ENCODE measurements at places on chromosomes 12 and 14.

DNA sequence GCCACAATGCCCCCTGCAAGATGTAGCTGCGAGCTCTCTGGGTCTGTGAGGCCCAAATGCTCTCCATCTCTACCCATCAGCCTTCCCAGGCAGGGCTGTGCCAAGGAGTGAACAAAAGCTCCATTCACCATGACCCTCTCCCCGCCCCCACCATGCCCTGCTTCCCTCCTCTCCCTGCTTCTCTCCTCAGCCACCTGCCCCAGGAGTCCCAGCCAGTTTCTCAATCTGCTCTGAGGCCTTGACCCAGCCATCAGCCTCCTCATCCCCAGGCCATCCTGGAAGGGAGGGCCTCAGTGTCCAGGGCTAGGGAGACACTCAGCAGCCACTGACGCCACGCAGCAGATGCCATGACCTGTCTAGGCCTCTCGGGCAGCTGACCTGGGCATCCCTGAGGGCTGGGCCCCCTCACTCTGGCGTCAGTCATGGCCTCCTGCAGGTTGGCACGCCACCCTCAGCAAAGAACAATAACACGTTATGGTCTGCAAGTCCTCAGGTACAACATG is 8.5 kb upstream of the KRT5 start:
- DNase-seq, result no peak

DNA sequence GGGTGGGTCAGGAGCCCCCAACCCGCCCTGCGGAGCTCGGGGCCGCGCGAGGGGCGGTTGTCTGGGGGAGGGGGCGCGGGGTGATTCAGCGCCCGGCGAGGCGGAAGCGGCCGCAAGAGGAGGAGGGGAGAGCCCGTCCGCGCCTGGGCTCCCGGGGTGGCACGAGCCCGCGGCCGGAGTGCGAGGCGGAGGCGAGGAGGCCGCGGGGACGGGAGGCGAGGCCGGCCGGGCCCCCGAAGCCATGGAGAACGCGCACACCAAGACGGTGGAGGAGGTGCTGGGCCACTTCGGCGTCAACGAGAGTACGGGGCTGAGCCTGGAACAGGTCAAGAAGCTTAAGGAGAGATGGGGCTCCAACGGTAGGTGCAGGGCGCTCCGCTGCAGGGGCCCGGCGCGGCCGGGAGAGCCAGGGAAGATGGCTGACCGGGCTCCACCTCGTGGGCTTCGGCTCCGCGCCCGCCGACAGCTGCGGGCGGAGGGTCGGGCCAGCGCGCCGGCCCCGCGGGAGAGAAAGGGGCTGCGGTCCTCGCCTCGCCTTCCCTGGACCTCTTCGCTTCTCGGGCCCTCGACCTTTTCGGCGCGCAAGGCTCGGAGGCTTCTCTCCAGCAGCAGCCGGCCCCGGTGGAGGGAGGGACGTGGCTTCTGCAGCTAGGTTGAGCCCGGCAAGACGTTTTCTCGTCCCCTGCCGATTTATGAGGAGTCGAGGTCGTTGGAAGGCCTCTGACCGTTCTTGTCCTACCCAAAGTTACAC is 677 bp downstream of the ATP2A2 start:
- DNase-seq, result peak; percentile 5

DNA sequence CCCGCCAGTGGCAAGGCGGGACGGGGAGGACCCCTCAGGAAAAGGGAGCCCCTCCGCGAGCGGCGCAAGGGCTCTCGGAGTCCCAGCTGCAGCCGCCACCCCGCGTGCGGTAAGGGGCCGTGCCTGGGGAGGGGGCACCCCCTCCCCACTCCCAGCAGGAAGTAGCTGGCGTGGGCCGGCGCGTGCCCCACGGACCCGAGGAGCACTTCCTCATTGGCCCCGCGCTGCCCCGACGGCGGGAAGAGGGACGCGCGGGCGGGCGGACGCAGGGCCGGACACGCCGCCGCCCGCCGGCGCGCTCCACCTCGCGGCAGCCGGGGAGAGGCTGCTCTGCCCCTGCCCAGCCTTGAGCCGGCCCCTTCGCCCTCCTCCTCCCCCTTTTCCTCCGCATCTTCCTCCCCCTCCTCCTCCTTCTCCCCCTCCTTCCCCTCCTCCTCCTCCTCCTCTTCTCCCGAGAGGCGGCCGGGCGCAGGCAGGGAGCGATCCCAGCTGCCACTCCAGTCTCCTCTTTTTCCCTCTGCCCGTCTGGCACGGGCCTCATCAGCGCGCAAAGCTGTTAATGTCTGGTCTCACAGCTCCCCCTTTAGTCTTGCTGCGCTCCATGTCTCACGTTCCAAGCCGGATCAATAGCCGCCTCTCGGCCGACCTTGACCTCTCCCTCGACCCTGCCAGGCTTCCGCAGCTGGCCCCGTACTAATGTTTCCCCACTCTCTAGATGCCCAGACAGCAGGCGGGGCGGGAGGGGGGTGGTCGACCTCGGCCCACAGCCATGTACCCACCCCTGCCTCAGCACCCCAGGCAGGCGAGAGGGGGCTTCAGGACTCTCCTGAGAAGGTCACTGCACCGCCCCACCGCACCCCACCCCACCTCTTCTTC is 2.6 kb upstream of the BCL11B start:
- DNase-seq, result no peak

- no peak for DNase-seq
These were observed 1.8 kb downstream of the ISCA2 start for GRCh38 chr14:74495356-74495755.

DNA sequence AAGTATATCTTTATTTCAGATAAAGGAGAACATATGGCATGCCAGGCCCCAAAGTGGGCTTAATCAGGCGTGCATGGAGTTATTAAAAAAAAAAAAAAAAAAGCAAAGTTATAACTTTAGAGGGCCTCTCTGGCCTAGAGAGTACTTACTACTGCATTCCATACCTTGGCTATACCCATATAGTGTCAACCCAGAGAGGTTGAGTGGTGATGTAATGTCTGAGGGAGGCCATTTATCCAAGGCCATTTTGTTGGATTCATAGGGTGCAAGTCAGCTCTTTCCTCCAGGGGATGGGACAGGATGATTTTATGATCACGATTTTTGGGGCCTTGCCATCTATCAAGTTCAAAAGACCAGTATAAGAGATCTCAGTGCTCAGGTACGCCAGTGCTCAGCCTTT is 66.4 kb downstream of the DCAF5 start:
- no peak for DNase-seq

DNA sequence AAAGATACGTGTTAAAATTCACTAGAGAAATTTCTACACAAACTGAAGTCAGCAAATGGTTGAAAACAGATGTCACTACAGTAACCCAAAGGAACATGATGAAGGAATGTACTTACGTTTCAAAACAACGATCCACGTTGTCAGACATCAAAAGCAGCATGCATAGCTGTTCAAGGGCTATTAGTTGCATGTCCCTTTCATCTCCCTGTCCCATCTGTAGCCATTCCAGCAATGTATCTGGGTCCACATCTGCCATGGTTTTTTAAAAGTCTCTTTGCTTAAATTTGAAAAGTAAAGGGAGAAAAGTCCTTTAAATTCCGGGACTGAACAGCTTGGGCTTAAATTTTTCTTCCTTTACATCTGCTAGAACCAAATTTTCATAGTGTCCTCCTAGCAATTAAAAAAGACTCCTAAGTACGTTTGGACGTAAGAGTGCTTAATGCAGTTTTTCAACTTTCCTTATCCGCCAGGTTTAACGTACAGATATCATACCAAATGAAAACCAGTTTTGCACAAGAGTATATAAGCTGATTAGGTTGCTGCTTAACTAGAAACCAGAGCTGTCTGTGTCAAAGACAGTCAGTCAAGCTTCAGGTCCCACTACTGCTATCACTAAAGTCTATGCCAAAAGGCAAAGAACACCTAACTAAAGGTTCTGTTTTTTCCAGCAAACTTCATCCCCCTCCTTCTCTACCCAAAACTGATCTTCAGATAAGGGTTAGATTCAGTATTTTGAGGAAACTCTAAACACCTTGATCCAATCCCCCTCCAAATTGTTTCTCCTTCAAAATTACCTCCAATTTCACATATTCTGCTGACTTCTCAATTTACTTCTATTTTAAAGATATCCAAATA is 1.7 kb downstream of the HECTD1 start:
- no peak for DNase-seq

- peak; percentile 7 for DNase-seq
These were observed 98.2 kb downstream of the SNAPC1 start for GRCh38 chr14:61860294-61860918.

- no peak for DNase-seq
These were observed 134.7 kb downstream of the CMAS start for GRCh38 chr12:22180705-22181104.

GRCh38 chr14:76781648-76782051 is 20.4 kb downstream of the VASH1 start:
- DNase-seq, result no peak
